Tongue (tissue), 3 donors: ENCODE measurements at places on chromosomes 11 and 22.

DNA sequence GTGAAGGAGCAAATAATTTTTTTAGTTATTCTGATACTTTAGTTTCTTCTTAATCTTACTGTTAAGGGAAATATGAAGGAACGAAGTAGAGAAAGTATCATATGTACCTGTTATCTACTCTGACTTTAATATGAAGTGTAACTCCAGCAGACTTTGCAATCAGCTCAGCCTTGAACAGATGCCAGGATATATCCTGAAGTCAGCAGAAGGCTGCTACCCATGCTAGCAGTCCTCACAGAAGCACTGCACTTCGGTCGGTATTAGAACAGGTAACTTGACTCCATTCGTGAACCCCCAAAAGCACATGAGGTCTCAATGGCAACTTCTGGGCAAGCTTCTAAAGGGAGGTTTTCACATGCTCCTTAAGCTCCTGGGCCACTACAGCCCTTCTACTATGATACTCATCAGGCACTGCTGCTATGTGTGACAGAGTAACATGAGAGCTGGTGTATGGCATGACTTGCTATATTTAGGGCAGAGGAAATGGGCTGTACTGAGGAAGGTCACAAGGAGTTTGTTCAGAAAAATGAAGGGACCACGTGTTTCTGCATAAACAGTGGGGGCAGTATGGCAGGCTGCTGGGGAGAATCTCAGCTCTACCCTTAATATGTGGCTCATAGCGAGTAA lies 344.1 kb downstream of the SOX6 start:
- DNase-seq: peak; percentile 67

DNA sequence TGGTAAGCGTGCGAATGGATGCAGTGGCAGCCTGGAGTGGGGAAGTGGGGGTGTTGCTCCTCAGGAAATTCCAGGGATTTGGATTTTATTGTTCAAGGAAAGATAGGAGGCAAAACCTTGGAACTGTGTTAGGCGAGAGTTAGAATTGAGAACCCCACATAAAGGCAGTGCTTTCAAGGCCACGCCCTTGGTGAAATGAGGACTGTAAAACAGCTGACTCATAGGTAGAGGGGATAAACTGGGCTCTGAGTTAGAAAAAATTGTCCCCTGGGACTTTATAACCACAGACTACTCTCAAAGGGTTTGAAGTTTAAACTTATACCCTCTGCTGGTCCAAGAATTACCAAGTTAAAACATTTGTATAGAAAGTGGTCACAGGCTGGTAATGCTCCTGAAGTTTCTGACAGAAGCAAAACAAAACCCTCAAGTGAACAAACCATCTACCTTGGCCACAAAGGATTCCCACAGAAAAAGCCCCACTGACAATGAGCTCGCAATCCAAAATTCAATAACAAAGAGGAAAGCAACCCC lies 250.3 kb upstream of the TBCEL start:
- no peak for DNase-seq

DNA sequence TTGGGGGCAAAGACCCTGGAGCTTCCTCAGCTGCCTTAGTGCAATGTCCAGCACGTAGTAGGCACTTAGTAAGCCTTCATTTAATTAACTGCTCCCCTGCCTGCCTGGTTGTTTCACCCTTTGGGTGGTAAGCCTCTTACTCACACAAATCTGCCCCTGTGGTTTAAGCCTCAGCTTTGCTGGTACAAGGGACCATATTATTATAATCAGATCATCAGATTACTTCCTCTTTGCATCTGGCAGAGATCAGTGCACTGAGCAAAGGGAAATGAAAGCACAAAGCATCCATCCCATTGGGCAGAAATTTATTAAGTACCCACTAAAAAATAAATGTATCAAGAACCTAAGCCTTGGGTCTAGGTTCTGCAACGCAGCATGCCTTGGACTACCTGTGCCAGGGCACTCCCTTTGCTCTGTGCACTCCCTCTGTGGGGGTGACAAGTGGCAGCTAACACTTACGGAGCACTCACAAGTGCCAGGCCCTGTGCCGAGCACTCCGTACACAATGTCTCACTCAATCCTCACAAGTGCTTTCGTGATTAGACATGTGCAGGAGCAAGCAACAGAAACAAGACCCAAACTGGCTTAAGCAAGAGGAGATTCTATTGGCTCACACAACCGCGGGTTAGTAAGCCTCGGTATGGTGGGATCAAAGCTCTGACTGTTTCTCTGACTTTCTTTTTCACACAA lies 34.9 kb upstream of the DAGLA start:
- no peak for DNase-seq

DNA sequence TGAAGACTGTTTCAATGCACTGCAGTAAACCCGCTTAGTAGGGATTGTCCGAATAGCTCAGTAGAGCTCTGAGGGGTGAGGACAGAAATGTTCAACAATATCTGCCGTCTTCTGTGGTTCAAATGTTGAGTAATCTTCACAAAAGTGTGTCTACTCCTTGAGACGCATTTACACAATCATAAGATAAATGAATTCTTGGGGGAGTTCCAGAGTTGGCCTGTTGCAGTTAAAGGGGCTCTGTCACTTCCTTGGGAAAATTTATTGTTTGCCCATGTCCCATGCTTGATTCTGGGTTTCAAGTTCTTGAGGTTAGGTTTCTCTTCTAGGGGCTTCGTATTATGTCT lies 614 bp downstream of the ANO3 start:
- peak; percentile 10 for DNase-seq

GRCh38 chr11:118304227-118304567 lies 333 bp upstream of the CD3E start:
- DNase-seq: no peak

DNA sequence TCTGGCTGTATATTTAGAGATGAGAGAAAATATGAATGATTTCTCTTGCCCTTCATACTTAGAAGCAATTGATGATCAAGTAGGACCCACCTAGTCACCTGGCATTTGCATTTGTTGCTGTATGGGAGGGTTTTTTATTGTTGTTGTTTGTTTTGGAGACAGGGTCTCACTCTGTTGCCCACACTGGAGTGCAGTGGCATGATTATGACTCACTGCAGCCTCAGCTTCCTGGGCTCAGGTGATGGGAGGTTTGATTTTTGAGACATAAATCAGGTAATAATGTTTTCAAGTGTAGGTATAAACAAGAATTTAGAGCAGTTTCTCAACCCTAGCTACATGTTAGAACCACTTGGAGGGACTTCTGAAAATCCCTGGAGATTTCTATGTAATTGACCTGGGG lies 63.0 kb downstream of the TNRC6B start:
- DNase-seq: no peak

DNA sequence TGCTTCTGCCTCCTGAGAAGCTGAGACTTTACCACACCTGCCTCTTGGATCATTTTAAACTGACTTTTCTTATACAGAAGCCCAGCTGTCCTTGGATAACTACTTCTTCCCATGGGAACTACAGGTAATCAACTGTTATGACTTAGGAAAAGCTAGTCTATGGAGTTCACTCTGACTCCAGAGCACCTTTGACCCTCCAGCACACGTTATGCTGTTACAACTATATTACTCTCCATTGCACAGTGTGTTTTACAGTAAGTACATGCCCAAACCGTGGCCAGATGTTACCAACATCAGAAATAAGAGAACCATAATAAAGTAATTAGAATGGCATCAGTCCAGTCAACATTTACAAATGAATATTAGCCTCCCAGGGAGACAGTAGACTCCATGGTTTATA lies 21.3 kb upstream of the TSG101 start:
- no peak for DNase-seq

- DNase-seq: no peak
Observed at GRCh38 chr11:79321263-79321662, 119.6 kb downstream of the TENM4 start.

- no peak for DNase-seq
Observed at GRCh38 chr11:61564936-61565696, 15.8 kb downstream of the SYT7 start.

GRCh38 chr11:57335343-57336110 lies at the start of gene SSRP1:
SSRP1 (minus strand) TSS chr11:57335892; CDS start chr11:57335121, 771 bp downstream.
- DNase-seq: peak; percentile 95

GRCh38 chr11:1929621-1930461 lies 10.3 kb downstream of the TNNT3 start:
- no peak for DNase-seq

DNA sequence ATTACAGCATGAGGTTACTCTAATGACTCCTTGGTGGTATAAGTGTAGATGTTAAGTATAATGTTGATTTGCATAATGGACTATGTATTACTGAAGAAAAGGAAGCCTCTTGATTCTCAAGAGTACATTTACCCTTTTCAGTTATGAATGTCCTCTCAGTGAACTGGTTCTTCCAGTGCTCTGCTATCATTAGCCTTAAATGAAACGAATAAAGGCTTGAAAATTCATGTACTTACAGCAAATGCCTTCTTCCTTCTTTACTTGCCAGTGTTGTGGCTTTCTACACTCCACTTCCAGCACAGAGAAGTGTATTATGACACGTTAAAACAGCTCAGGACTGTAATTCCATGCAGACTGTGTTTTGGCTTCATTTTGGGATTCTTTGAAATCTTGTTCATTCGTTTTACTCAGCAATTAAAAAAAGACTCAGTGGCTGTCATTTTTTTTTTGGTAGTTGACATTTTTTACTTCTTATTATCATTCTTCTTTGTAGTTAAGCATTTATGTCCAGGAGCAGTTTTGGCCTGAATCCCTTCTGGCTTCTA lies 96.9 kb downstream of the MTMR3 start:
- no peak for DNase-seq

DNA sequence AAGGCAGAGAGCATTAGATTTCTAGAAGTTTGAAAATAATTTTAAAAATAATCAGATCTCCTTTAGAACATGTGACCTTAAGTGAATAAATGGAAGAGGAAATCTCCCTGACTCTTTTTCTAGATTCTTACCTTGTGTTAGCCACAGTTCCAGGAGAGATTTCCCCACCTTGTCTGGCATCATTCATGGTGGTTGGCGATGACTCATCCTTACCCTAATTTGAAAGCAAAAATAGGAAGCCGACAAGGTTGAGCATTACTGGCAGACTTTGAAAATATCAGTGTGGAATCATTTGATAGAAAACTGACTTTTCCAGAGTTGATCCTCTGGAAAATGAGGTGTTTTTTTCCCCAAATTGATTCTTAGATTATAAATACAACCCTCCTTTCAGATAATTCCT lies 48.1 kb downstream of the CNTN5 start:
- DNase-seq: no peak

DNA sequence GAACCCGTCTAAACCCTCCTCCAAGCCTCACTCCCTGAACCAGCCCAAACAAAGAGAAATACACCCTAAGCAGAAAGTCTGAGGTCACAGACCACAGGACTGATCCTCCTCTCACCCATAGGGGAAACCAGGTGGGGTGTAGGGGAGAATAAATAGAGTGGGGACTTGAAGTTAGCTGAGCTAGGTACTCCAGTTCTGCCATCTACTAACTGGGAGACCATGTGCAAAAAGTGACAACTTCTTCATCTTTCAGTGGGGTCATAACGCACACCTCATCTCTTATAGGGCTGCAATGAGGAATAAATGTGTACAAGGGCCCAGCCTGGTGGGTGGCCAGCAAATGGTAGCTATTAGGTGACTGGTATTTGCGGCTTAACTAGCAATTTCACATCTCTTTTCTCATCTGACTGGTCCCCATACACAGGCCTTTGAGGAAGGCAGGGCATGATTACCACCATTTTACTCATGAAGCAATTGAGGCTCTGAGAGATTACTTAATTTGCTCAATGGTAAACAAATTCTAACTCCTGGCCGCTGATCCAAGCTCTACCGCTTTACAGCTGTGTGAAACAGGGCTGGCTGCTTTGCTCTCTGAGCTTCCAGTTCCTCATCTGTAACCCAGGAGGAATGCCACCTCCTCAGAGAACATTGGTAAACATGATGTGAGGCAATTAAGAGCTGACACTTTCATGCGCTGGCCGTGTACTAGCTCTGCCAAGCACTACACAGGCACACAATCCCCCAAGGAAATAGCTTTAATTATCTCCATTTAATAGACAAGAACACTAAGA lies 16.6 kb downstream of the TBC1D10A start:
- DNase-seq: no peak

GRCh38 chr11:59756845-59757244 lies 1.7 kb downstream of the STX3 start:
- no peak for DNase-seq

DNA sequence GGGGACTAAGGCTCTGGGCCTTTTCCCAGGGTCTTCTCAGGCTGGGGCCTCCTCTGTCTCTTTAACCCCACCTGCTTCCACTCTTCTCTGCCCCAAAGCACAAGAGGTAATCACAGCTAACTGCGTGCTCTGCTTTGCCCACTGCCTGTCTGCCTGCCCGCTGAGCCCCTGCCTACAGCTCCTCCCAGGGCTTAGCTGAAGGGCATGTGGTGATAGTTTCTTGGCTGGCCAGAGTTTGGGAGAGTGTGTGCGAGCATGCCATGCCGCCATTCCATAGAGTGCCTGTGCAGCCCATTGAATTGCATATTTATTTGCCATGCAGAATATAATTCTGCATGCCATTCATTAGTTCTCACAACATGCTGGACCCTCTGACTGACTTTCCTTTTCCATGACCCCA lies 32.5 kb downstream of the PHLDB1 start:
- peak; percentile 65 for DNase-seq

DNA sequence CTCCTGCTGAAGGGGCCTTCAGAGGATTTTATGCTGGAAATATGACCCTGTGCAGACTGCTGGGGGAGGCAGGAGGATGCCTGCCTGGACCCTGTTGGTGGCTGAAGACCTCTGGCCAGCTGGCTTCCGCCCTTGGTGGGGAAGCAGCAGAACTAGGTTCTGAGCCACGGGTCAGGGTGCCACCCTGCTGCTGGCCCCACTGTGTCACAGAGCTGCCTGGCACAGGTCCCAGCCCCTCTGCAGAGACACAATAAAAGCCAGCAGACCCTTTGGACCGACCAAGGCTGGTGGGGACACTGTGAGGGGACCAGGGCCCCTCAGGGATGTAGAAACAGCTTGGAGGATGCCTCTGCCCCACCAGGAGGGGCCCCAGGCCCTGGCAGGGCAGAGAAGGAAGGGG lies 6.9 kb upstream of the SREBF2 start:
- no peak for DNase-seq

GRCh38 chr11:59901306-59901705 lies 22.7 kb downstream of the OOSP3 start:
- DNase-seq: peak; percentile 5

DNA sequence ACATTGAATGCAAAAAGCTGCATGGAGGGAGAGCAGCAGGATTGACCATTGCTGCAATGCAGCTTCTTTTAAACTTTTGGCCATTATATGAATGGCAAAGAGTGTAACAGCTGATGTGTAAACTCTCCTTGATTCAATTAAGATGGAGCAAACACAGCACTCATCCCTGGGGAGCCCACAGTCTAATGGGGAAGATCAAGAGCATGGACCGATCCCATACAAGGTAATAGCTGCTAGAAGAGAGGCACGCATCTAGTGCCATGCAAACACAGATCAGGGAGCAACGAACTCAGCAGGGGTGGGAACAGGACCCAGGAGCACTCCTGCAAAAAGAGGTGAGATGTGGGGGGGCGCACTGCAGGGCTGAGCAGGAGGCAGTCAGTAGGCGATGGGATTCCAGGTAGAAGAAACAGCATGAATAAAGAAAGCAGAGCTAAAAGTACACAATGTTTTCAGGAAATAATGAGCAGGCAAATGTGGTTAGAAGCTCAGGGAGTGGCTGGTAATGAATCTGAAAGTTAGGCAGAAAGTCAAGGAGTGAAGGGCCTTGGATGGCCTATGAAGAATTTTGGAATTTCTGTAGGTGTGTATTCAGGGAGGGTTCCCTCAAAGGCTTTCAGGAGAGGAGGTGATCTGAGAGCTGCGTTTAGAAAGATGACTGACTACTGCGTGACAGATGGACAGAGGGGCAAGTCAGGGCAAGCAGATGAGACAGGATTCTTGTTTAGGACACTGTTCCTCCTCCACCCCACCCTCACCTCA lies 17.2 kb upstream of the BMAL1 start:
- DNase-seq: no peak
